ENCODE measurements at places on chromosomes 16 and 17.

- no peak for DNase-seq
Measured at GRCh38 chr17:80779961-80780380, 211.7 kb upstream of the CHMP6 start.

DNA sequence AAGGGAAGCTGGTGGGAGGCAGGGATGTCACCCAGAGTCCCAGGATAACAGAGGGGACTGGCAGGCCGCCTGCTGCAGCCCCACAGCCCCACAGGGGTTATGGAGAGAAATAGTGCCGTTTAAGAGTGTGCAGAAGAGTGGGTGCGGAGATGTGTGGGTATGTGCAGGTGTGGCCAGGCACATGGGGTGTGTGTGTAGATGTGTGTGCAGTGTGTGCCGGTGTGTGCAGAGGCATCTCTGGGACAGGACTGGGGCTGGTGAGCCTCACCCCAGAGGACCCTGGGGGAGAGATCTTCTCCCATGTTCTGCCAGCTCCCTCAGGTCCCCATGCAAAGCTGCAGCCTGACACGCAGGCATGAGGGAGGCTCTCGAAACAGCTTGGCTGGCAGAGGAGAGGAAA lies 157.4 kb downstream of the RBFOX3 start:
- no peak for DNase-seq

DNA sequence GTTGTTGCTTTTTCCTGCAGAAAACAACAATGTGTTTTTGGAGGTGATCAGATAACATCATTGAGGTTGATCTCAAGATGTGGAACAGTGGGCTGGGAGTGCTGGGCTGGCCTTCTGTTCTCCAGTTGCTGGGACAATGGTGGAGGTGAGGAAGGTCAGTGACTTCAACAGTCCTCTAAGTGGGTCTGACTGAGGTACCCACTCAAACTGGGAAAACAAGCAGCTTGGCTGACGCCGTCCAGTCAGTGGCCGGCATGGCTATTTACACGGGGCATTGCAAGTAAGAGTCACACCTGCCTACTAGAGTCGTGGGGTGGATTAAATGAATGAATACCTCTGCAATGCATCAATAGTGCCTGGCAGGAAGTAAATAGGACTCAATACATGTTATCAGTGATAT lies 386.7 kb upstream of the ZFHX3 start:
- DNase-seq, result no peak

- DNase-seq, result no peak
Measured at GRCh38 chr16:11307639-11308492, 26.7 kb upstream of the PRM1 start.

- DNase-seq, result no peak
Measured at GRCh38 chr16:81786321-81786720, 7.2 kb downstream of the PLCG2 start.

DNA sequence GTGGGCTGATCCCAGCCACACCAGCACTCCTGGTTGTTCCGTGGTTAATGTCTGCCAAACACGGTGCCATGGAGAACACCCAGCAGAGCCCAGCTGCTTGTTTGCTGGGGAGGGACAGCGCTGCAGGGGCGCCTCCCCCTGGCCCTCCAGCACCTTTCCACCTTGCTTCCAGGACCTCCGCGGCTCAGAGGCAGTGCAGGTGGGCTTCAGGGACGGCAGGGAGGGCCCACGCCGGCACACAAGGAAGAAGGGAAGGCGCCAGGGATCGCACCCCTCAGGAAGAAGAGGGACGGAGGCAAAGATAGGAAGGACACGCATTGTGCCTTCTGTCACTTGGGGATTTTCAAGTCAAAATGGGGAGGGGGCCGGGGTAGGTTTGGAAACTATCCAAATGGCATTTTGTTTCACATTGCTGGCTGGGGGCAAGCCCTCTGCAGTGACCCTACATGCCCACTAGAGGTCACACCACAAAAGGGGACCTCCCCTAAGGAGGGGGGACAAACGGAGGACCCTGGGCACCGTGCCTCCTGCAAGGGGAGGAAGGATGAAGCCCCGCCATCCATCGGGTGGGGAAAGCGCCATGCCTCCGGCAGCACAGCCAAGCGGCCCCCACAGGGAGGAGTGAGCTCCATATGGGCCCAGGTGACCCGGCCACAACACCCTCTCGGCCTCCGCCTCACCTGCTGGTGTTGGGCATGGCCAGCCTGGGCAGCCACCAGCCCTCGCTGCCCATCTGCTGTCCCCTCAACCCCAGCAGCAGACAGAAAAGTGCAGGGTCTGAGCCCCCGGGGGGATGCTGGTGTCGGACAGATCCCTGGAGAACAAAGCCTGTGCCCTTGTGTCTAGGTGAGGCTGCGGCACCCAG lies 7.5 kb upstream of the C16orf95 start:
- peak; percentile 88 for DNase-seq

- DNase-seq, result no peak
Measured at GRCh38 chr17:72617557-72617956, 474.9 kb downstream of the SLC39A11 start.

GRCh38 chr16:3625911-3626732 lies 14.7 kb upstream of the SLX4 start:
- DNase-seq, result no peak

DNA sequence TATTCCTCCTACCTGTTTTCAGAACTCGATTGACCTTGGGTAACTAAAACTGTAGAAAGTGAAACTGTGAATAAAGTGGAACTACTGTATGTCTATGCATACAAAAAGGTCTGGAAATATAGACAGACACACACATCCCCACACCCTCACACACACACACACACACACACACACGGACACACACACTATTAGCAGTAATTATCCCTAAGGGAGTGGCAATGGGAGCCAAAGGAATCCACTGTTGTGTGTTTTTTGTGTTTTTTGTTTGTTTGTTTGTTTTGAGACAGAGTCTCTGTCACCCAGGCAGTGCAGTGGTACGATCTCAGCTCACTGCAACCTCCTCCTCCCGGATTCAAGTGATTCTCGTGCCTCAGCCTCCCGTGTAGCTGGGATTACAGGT lies 26.6 kb upstream of the SRCIN1 start:
- no peak for DNase-seq

All from NCI-H524 (cell line).